ENCODE measurements at places on chromosomes 3 and 15.

- no peak for DNase-seq
Measured at GRCh38 chr3:133296981-133297380, 102.9 kb upstream of the BFSP2 start.

- DNase-seq = peak; percentile 35
Measured at GRCh38 chr3:78741066-78741645, 1026.6 kb downstream of the ROBO1 start.

DNA sequence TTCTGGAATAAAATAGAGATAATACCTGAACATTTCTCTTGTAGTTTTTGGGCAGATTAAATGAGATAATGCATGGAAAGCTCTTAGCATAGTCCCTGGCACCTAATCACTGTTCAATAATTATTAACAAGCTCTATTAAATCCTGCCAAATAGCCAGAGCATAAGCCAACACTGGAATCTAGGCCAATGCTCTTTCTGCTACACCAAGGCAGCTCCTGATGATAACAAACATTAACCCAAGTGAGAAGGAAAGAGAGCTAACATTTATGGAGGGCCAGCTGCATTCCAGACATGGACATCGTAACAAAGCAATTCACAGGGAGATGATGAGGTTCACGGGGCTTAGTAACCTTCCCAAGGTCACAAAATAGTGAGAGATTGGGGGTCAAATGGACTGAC is 23.3 kb downstream of the LARP6 start:
- DNase-seq = no peak

- peak; percentile 2 for DNase-seq
Measured at GRCh38 chr15:54840621-54841398, 355.9 kb downstream of the RSL24D1 start.

GRCh38 chr15:65412556-65412955 is 10.2 kb downstream of the IGDCC4 start:
- peak; percentile 27 for DNase-seq

DNA sequence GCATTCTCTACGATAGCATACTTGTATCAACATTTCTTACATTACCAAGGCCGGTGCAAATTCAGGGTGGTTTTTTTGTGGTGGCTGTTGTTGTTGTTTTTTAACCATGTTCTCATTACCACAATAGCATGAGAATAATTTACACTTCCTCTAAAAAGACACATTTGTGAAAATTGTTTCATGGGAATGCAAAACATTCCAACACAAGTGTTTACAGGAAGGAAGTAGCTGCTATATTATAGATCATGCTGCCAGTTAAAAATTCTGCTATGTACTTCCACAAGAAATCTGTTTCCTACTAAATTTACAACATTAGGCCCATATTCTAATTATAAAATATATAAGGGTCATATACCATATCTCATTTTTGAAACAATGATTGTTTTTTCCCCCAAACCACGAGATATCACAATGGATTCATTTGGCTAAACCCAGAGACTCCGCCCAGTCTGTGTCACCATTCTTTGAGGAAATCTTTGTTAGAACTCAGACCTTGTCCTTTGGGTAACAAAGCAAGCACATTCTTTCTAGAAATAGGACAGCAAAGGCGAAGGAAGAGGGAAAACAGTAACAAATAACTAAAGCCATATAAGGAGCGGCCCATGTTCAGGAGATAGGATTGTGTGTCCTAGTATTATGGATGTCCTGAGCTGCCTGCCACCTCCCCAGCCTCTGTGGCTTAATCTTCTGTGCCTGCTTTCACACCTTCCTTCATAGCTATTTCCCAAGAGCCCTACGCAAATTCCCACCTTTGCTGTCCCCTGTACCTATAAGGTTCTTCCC is 60.1 kb downstream of the UACA start:
- no peak for DNase-seq

DNA sequence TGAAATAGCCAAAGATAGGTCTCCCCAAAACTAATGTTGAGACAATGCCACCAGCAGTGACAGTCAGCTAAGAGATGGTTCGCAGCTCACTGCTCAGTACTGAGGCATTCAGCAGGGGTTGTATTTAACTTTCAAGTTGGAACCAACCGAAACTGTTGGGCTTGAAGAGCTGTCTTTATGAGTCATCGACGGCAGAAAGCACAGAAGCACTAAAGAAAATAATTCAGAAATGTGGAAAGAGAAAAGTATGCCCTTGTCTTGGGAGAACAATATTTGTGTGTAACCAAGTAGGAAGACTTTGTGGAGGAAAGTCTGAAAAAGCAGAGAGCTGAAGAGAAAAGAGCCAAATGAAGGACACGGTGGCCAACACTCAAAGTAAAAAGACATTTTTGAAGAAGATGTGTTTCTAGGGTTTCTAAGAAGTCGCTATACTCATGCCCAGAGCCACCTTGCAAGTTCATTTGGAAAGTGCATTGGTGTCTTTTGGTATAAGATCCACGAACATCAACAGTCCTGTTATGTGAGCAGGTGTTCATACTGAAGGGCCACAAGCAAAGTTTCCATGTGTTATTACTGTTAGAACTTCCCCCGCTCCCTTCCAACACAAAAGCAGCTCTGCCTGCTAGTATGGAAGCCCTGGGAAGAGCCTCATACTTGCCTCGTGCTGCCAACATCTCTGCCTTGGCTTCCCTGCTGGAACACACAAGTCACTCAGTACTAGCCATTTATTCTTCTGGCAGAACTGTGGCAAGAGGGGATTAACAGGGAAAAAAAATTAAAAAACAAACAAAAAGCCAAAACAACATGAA is 4.1 kb upstream of the RARB start:
- DNase-seq = peak; percentile 17

- no peak for DNase-seq
Measured at GRCh38 chr15:76928201-76928600, 3.3 kb upstream of the RCN2 start.

GRCh38 chr15:42375941-42376340 is 16.6 kb downstream of the CAPN3 start:
- no peak for DNase-seq

DNA sequence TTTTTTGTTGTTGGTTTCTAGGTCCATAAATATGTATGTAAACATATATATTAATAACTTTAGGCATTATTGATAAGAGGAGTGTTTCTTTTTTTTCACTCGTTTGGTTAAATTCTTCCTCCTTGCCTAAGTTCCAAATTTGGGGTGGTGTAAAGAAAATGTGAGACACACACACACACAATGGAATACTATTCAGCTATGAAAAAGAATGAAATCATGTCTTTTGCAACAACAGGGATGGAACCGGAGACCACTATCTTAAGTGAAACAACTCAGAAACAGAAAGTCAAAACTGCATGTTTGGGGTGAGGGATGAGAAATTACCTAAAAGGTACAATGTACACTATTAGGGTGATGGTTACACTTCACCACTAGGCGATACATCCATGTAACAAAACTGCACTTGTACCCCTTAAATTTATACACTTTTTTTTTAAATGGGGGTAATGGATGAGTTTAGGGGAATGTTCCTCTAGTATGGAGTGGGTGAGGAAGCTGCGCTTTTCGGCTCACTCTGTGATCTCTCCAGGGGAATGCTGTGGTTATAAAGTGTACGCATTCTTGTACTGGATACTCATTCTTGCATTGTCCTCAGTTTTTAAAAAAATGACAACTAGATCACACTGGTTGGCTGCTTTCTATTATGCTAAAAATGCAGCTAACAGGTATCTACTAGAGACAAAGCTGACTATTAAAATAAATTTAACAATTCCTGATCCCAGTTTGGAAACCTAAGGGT is 50.8 kb upstream of the PPARG start:
- no peak for DNase-seq

- no peak for DNase-seq
Measured at GRCh38 chr15:25087137-25087536, 132.3 kb downstream of the SNRPN start.

DNA sequence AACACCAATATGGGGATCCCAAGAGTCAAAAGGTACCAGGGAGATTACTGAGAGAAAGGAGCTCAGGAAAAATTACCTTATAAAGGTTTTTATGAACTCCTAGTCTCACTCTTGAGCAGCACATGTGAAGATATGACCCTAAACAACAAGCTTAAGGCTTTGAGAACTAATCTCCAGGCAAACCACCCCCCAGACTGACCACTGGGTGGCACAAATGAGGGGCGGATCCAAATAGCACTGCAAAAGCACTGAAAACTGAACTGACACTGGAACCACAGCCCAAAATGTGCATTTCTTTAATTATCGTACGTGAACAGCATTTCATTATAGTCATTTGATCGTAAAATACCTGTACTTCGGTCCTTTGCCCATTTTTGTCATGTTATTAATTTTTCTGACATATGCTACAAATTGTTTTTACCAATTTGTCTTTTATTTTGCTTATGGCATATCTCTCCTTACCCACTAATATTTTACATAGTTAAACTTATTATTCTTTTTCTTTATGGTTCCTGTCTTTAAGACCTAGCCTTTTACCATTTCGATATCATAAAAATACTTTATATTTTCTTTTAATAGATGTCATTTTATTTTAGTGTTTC is 31.5 kb upstream of the TFDP2 start:
- peak; percentile 14 for DNase-seq

- peak; percentile 60 for DNase-seq
Measured at GRCh38 chr15:23467110-23467600, 20.1 kb upstream of the GOLGA6L2 start.

- peak; percentile 6 for DNase-seq
Measured at GRCh38 chr3:34312684-34313083, 514.3 kb downstream of the PDCD6IP start.

DNA sequence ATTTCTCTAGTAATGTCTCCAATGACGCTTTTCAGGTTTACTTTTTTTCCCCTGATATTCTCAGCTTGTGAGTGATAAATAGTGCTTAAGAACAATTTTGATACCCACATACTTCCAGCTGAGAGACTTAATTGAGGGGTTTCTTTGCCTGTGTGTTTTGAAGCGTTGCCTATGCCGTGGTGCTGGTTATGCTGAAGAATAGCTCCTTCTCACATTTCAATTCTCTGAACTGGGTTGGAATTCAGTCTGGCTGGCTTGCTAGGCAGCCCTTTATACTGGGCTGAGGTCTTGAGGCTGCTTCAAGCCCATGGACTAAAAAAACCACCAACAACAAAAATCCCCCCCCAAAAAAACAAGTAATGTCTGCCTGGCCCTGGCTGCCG is 87.4 kb downstream of the CHST2 start:
- no peak for DNase-seq

DNA sequence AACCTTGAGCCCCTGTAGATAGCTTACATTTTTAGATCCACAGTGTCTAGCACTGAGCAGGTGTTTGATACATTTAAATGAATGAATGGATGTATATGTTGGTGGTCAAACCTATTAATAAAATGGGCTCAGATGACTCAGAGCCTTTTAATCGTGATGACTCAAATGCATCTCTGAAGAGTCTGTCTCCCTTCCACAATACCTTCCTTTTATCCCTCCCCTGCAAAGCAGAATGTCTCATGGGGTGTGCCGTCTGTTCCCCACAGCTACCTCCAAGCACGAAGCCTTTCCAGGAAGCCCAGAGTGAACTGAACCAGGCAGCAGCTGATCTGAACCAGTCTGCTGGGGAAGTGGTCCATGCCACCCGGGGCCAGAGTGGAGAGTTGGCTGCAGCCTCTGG is 303.5 kb upstream of the TPM1 start:
- DNase-seq = no peak

- peak; percentile 53 for DNase-seq
Measured at GRCh38 chr3:54600441-54601204, 327.2 kb downstream of the LRTM1 start.

GRCh38 chr3:14845180-14845579 is 26.4 kb downstream of the FGD5 start:
- no peak for DNase-seq

GRCh38 chr15:76337059-76337695 is 604 bp downstream of the ISL2 start:
- DNase-seq = peak; percentile 84

GRCh38 chr3:127706312-127706711 is 33.6 kb downstream of the ABTB1 start:
- no peak for DNase-seq

GRCh38 chr3:134317106-134317947 is 56.9 kb downstream of the AMOTL2 start:
- no peak for DNase-seq

DNA sequence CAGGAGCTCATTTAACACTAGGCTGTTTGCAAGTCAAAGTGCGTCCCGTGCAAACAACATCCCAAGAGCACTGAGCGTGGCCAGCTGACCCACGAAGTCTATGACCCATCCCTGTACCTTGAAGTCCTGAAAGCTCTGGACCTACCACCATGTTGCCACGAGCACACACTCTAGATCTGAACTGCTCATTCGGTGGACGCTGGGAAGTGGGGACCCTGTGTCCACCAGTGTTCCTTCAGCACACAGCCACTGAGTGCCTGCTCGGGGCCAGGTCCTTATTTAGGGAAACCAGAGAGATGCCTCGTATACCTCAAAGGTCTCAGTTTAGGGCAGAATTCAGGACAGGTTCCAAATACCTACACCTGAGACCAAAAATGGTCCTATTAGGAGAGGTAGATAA is 236.9 kb downstream of the XXYLT1 start:
- no peak for DNase-seq

DNA sequence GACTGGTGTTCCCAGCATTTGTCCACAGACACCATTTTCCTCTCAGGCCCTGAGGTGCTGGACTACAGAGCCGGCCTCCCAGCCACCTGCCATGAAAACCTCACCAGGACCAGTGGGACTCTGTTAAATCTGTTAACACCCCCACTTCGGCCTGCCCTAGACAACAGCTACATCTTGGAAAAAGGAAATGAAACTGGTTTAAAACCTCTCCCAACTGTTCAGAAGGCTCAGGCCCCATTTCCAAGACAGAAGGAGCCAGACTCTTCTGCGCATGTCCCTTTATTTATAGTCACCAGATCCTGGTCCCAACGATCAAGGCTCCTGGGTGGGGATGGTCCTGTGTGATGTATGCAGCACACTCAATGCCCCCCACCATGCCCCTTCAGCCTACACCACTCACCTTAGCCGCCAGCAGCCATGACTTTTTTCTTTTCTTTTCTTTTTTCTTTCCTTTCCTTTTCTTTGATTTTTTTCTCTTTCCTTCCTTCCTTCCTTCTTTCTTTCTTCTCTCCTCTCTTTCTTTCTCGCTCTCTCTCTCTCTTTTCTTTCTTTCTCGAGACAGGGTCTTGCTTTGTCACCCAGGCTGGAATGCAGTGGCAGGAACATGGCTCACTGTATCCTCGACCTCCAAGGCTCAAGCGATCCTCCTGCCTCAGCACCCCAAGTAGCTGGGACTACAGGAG is 25.5 kb upstream of the FLNB start:
- DNase-seq = no peak

DNA sequence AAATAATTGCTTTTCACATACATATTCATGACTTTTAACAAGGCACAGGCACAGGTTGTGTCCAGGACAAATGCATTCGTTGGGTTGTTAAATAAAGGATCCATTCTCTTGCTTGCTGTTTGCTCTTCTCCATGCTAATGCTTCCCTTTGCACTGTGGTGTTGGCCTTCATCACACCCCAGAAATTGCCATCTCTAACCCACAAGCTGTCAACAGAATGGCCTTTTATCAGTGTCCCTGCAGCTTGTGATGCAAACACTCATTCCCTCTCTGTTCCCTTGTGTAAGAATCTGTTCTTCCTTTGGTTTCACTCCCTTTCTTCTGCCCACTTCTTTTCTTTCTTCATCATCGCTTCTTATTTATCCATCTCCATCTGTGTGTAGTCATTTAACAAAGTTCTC is 72.2 kb downstream of the SLC7A14 start:
- no peak for DNase-seq
